Adrenal gland (tissue), 19 donors: ENCODE measurements at places on chromosomes 2 and 18. TPM values are rescaled to one million over a fixed set of nuclear protein-coding genes. Genes with fewer than 3 reads are reported as not detected.

The G6PC2 gene
- not detected for polyA plus RNA-seq

The UPP2 gene
- 0.07 TPM for polyA plus RNA-seq

The SLC11A1 gene
- polyA plus RNA-seq, result 6.3 TPM

The ERBB4 gene
- polyA plus RNA-seq, result 0.80 TPM

The IRS1 gene
- 10.0 TPM for polyA plus RNA-seq

The NR4A2 gene
- polyA plus RNA-seq, result 5.2 TPM
